Right lung (tissue), 10 donors: ENCODE measurements at places on chromosomes 6 and 20. TPM values are rescaled to one million over a fixed set of nuclear protein-coding genes. Genes with fewer than 3 reads are reported as not detected.
A peak's percentile ranks its signal among the peaks of the same experiment; 100 is the strongest.

The RBPJL gene
- not detected for polyA plus RNA-seq

GRCh38 chr20:44711237-44711636, 3.9 kb upstream of the CCN5 start:
- DNase-seq = peak; percentile 49

- no peak for DNase-seq
Measured at GRCh38 chr6:9523462-9523861, 891.4 kb downstream of the TFAP2A start.

The REM1 gene
- polyA plus RNA-seq = 5.2 TPM

DNA sequence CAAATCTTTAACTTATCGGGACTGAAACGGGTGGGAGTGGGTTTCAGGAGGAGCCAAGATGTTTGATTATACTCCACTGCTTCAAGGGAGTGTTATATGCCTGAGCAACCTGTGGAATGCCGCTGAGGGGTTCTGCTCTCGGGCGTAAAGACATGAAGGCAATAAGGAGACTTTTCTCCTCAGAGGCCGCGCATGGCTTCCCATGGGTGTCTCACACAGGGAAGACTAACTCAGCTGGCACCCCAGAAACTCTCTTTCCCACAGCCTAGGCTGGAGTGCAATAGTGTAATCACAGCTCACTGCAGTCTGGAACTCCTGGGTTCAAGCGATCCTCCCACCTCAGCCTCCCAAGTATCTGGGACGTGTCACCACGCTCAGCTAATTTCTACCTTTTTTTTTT, 5.1 kb upstream of the C20orf141 start:
- DNase-seq = no peak

- DNase-seq = no peak
Measured at GRCh38 chr6:164296411-164296810, 881.9 kb downstream of the QKI start.

The COL9A3 gene
- polyA plus RNA-seq = 57.8 TPM

DNA sequence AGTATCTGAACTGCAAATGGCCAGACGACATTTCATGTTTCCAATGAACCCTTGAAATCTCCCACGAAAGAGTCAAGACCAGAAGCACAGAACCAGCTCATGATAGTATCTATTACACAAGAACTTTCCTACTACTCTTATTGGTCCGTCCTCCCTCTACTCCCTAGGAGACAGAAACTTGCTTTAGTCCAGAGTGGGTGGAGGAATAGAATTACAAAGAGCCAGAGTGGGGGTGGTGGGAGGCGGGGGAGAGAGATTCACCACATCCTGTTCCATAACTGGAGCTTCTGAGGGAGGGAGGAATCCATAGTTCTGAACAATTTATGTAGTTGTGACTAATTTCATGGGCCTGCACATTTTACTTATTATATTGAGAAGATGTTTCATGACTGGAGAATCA, 18.5 kb upstream of the WFDC10A start:
- DNase-seq = no peak

DNA sequence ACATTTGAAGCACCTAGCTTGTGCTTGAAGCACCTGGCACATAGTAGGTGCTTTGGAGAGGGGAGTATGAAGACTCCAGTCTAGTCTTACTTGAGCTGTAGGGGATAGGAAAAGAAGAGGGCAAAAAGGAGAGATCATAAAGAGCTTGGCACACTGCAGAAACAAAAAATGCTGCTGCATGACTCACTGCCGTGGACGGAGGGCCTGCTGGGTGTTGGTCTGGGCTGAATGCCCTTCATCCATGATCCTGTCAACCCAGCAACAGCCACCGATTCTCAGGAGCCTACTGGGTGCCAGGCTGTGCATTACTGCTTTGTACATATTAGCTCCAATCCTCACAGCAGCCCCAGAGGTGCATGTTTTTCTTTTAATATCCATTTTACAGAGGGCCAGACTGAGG, 6.0 kb downstream of the PDYN start:
- no peak for DNase-seq

The ADGB gene
- 2.6 TPM for polyA plus RNA-seq
